Endothelial cell (in vitro differentiated cells): ENCODE measurements at places on chromosomes 12 and 14.

DNA sequence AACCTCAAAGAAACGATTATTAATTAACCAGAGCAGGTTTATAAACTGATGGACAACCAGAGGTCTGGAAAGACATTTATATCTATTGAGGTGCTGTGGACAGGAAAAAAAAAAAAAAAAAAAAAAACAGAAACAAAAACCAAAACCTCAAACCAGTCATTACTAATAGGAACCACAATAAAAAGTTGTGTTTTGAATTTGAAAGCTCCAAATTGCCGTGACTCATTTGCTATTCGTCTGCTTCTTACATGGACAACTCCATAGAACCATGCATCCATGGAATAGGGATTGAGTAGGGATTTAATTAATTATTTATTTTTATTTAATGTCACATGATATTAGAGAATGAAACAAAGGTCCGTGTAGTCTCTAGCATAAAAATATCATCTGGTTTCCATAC lies 134.1 kb upstream of the SSTR1 start:
- DNase-seq: no peak

DNA sequence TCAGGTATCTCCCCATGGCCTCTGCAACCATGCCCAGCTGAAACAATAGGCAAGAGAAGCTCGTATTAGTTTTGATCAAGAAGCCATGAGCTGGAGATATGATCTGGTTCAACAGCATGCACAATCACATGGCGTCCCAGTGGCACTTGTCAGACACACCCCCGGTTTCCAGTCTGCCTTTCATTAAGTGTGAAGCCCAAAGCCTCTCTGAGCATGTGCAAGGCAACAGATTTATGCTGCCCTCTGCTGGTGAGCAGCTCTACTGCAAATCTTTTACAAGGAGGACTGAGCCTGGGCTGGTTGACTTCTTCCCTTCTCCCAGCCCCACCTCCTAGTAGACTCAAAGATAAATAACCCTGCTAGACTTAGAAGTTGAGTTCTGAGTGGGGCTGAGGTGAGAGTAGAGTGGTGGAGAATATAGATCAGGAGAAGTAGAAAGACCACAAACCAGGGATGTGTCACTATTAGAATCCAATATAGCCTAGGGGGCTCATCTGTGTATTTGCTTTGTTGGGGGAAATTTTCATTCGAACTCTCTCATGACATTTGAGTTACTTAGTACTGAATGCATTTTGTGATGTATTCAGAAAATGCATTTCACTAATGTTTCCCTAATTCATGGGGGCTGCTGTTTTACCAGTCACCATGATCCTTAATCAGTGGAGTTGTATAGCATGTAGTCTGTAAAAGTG lies 53.7 kb upstream of the MBIP start:
- DNase-seq: peak; percentile 82

- DNase-seq: no peak
These were observed 19.3 kb upstream of the MMP17 start for GRCh38 chr12:131808744-131809371.

DNA sequence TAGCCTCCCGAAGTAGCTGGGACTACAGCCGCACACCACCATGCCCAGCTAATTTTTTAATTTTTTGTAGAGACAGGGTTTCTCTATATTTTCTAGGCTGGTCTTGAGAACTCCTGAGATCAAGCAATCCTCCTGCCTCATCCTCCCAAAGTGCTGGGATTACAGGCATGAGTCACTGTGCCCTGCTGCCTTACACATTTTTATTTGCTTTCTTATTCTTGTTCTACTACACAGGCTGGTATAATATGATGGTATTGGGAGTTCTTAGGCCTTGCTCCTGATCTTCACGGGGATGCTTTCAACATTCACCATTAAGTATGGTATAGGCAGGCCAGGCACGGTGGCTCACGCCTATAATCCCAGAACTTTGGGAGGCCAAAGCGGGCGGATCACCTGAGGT lies 21.2 kb downstream of the DGLUCY start:
- DNase-seq: no peak

DNA sequence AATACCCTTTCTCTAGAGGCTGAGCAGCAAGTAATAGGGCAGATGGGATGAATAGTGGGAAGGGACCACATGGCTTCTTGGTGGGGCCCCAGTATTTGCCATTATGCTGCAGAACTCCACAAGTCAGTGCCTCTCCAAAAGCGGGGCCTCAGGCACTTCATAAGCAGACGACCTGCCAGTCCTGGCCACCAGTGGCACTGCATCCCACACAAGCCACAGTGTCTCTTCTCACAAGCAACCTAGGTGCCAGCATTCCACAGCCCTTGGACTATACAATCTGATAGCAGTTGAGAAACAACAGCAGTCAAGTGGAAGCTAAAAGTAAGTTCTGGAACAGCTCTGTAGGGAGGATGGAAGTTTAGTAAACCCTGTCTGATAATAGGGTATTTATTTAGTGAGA lies 4.2 kb upstream of the SLC8A3 start:
- DNase-seq: no peak

DNA sequence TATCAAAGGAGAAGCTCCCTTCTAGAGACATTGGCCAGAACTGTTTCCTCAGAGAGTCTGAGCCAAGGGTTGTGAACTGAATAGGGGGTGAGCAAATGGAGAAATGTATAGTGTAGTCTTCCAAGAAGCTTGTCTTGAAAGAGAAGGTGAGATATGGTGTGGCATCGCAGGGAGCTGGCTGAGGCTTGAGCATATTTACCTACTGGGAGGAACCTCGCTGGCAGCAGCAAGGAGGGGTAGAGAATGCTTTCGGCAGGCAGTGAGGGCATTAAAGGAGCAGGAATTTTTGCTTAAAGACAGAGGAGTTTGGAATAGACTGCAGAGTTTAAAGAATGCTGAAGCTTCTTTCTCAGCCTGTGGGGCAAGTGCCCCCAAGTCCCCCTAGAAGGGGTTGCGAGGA lies 59.3 kb upstream of the PRMT8 start:
- DNase-seq: no peak

DNA sequence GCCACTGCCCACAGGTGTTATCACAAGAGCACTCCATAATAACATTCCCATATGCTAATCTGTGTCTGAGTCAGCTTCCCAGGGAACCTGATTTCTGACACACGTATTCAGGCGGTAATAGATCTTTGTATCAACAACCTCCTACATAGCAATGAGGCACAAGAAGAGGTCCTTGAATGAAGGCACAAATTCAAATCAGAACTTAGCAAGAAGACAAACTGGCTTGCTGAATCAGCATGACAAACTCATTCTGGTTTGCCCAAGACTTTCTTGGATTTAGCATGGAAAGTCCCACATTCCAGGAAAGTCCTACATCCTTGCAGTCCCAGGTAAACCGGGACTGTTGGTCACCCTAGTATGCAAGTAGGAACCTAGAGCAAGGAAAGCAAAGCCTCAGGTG lies 33.9 kb upstream of the RNU6-7 start:
- DNase-seq: no peak

DNA sequence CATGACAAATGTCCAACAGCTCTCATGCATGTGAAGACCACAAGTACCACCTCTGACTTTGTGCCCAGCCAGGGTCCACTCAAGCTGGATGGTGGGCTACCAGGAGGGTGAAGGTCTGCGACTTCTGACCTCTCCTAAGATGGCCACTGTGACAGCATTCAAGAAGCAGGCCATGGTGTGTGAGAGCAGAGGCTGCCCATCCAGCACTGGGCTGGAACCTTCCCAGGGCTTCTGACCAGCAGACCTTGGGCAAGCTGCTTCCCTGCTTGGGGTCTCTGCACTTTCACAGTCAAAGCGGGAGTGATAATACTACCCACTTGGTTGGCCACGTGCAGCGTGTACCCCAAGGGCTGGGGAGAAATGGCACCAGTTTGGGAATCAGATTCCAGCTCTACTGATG lies 10.4 kb downstream of the MMAB start:
- DNase-seq: no peak

- DNase-seq: no peak
These were observed 330.5 kb upstream of the SFSWAP start for GRCh38 chr12:131380220-131380964.

DNA sequence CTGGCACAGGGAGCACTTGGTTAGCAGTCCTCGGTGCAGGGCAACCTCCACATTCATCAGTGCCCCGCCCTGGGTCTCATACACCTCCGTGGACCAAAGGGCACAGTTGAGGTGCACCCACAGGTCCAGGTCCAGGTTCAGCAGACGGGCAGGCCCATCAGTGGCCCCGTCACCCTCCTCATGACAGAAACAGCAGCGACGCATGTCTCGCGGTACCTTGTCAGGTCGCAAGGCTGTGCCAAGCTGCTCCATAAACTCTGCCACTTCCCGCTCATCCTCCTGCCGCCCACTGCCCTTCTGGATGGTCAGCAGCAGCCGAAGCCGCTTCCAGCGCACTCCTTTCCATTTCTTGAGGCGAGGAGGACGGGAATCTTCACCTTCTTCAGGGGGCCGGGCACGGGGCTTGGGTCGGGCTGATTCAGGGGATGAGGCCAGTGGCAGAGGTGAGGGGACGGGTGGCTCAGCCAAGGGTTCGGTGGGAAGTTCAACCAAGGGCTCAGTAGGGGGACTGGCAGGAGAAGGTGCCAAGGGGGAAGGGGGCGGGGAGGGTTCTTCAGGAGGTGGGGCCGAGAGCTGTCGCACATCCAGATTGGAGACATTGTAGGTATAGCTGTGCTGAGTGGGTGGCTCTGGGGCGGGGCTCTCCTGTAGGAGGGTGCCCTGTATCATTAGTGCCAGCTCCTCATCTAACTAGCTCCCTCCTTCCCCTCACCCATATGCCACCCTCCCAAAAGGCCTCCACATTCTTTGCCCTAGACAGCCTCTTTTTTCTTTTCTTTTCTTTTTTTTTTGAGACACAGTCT lies 8.3 kb upstream of the PRKAG1 start:
- DNase-seq: no peak

- DNase-seq: no peak
These were observed 50.4 kb downstream of the CYP46A1 start for GRCh38 chr14:99734406-99735051.

- DNase-seq: no peak
These were observed 67.3 kb downstream of the RCOR1 start for GRCh38 chr14:102659797-102660196.

GRCh38 chr12:125092108-125092871 lies 27.1 kb downstream of the AACS start:
- no peak for DNase-seq

GRCh38 chr14:77208979-77209318 lies 27.4 kb downstream of the TMEM63C start:
- DNase-seq: no peak

- DNase-seq: no peak
These were observed 239.7 kb downstream of the EMP1 start for GRCh38 chr12:13436182-13436581.

GRCh38 chr12:124254126-124254525 lies 40.8 kb upstream of the RFLNA start:
- no peak for DNase-seq

DNA sequence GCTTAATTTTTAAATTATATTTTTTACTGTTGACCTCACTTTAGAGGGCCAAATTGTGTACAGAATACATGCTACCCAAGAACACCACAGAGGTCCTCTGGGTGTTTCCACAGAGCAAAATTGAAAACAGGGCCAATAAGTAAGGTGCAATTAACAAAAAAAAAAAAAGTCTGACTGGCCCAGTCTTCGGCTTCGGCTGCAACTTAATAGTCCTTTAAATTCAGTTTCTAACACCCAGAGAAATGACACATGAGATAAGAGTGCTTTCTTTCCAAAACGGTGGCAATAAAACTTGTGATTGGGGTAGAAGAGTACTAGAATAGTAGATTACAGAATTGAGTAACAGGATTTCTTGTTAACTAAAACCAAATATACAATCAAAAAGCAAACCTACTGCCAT lies 81.3 kb downstream of the MED13L start:
- no peak for DNase-seq

GRCh38 chr12:11798856-11799501 lies 149.5 kb downstream of the ETV6 start:
- peak; percentile 42 for DNase-seq

GRCh38 chr14:51828017-51828797 lies 32.2 kb upstream of the GNG2 start:
- no peak for DNase-seq

DNA sequence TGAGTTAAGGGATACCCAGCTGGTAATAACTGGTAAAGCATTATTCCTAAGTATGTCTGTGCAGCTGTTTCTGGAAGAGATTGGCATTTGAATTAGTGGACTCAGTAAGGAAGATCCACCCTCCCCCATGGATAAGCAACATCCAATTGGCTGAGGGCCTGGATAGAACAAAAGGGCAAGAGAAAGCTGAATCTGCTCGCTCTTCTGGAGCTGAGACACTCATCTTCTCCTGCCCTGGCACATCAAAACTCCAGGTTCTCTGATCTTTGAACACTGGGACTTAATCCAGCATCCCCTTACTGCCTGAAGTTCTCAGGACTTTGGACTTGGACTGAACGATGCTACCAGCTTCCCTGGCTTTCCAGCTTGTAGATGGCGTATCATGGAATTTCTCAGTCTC lies 63.1 kb upstream of the CNOT2 start:
- no peak for DNase-seq

GRCh38 chr14:76647697-76648298 lies 113.5 kb upstream of the VASH1 start:
- peak; percentile 32 for DNase-seq

GRCh38 chr12:101828463-101829196 lies 2.1 kb downstream of the GNPTAB start:
- no peak for DNase-seq

GRCh38 chr12:59030415-59030814 lies 110.1 kb upstream of the LRIG3 start:
- DNase-seq: no peak

DNA sequence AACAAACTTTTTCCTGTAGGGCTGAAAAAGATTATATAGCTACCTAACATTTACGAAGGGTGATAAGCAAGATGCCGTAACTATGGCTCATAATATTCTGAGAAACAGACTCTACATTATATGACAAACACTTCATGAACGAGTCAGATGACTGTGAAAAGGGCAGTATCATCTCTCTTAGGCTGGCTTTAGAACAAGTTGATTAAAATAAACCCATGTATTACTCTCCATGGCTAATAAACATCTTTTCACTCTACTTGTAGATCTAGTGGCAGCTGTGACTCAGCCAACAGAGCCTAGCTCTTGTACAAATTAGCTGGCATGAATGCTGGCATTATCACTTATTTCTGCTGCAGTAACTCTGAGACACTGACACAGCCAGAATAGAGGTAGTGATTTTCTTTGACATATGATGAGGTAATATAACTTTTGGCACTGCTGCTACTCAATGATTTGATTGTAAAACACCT lies 47.1 kb downstream of the SLC2A13 start:
- no peak for DNase-seq

GRCh38 chr14:30680036-30680435 lies 57.9 kb downstream of the SCFD1 start:
- no peak for DNase-seq

- no peak for DNase-seq
These were observed 1.3 kb downstream of the RNASE7 start for GRCh38 chr14:21043387-21043973.
